ENCODE measurements at places on chromosomes 6 and 20.

GRCh38 chr20:4683261-4683660 is 38.4 kb upstream of the PRND start:
- no peak for DNase-seq

GRCh38 chr6:90294008-90294511 is 2.6 kb downstream of the BACH2 start:
- DNase-seq, result no peak

- DNase-seq, result no peak
Observed at GRCh38 chr6:134517145-134517658, 199.3 kb upstream of the SGK1 start.

DNA sequence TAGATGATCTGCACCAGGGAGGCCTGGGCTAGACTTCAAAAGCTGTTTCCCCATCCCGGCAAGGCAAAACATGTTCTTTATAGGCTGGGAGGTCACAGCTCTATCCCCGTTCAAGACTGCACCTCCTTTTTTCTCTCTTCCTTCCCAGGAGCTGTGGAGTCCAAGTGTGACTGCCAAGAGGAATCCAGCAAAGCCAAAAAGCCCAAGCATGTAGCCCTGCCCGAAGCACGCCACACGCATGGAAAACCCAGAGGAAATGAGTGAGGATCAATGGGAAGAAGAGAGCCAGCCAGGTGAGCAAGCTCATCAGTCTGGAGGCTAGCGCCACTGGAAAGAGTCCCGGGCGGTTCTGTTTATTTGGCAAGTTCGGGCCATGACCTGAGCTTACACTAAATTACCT is 240.4 kb downstream of the PRL start:
- DNase-seq, result no peak

- peak; percentile 49 for DNase-seq
Observed at GRCh38 chr6:27078734-27079357, 168.7 kb upstream of the PRSS16 start.

DNA sequence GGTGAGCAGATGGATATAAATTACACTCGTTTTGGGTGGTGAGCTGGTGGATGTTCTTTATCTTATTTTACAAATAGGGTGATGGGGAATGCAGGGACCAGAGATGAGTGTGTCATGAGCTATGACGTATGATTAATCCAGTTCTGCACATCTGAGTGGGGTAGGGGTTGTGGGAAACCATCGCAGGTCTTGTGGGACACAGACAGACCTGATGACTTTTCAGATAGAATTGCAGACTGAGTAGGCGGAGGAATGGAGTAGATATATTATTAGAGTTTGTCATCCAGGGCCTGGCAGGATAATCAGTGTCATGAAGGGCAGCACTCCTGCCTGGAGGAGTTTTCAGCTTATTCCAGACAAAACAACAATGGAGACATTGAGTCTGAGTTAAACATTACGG is 12.9 kb upstream of the DSP start:
- no peak for DNase-seq

DNA sequence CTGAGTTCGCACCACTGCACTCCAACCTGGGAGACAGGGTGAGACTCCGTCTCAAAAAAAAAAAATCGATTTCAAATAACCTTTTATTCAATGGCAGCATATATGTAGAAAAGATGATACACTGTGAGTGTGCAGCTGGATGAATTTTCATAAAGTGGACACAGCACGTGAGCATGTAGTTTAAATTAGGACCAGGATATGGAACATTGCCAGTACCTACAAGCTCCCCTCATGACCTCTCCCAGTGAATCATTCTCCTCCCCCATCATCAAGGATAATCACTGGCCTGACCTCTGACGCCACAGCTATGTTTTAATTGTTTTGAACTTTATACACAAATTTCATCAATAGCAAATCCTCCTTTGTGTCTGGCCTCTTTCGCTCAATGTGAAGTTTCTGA is 53.8 kb upstream of the HDAC2 start:
- no peak for DNase-seq

DNA sequence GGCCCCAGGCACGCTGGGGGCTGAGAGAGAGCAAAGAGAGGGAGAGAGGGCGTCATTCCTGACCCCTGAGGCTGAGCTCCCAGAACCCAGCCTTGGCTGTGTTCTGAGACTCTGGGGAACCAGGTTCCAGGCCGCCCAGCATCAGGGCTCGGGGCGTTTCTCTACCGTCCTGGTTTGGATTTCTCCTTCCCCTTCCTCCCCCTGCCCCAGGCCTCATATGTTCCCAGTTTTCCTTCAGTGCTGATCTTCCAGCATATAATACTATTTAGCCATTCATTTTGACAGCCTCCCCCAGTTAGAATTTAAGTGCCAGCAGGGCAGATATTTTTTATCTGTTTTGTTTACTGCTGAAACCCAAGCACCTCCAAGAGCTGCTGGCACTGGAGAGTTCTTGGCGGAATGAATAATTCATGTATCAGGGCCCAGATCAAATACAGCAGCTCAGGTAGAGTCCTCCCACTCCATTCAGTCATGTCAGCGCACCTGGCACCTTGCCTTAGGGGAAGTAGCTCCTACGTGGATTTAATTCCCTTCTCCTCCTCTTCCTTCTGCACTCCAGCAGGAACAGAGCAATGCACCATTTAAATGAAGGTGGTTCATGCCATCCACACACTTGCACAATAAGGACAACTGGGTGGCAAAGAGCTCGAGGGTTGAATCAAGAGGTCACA is 23.4 kb upstream of the FRMD1 start:
- no peak for DNase-seq

GRCh38 chr6:6007366-6008088 is 802 bp upstream of the NRN1 start:
- no peak for DNase-seq

DNA sequence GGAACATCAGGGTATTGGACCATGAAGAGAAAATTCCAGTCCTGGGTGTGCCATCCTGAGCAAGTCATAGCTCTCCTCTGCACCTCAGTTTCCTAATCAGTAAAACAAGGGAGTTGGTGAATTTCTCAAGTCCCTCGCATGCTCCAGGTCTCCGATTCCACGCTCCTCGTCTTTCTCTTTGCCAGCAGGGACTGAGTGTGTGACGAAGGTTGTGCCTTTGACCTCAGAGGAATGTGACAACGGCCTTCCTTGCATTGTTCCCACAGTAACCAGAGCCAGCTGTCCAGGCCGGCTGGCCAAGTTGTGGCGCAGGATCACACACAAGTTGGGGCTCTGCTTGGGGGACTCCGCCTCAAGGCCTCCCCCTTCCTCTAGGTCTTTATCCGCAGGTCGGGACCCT is 217.3 kb downstream of the ATXN1 start:
- DNase-seq, result no peak

- no peak for DNase-seq
Observed at GRCh38 chr20:32603046-32603726, 18.1 kb upstream of the NOL4L start.

DNA sequence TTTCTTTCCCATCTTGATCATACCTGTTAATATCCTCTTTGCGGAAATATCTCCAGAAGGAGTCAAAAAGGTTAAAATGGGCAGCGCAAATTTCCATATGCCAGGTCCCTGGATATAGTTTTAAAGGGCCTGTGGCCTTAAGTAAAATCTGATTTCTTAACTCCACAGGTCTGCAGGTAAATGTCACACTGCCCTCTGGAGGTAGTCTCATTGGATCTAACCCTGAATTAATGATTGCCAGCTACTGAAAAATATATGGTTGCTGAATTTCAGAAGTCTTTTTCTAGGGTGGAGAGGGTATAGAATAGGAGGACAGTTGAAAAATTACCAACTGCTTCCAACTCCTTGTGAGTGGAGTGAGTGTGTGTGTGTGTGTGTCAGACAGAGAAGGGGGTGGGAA is 8.5 kb downstream of the MOXD1 start:
- no peak for DNase-seq

DNA sequence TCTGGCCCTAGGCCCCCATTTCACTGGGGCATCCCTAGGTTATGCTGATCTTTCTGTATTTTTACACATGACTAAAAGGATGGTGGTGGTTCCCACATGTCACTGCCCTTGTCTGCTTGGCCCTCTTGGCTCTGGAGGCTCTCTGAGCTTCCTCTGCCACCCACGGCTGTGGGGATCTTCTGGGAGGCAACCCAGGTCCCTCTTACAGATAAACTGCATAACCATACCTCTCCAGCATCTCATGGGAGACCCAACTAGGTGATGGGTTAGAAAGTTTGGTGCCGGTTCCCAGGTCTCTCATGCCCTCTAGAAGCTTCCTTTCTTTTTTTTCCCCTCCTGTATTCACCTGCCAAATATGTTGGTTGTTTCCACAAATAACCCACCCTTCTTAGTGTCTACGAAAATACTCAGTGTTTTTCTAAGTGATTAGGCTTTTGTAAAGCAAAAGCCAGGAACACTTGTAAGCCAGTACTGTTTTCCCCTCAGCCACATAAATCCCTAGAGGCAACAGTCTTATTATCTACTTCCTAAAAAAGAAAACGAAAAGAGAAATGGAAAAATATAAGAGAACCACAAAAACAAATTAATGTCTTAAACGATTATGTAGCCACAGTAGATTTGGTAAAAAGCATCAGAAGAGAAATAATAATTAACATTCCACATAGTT is 71.7 kb upstream of the SMLR1 start:
- DNase-seq, result no peak

DNA sequence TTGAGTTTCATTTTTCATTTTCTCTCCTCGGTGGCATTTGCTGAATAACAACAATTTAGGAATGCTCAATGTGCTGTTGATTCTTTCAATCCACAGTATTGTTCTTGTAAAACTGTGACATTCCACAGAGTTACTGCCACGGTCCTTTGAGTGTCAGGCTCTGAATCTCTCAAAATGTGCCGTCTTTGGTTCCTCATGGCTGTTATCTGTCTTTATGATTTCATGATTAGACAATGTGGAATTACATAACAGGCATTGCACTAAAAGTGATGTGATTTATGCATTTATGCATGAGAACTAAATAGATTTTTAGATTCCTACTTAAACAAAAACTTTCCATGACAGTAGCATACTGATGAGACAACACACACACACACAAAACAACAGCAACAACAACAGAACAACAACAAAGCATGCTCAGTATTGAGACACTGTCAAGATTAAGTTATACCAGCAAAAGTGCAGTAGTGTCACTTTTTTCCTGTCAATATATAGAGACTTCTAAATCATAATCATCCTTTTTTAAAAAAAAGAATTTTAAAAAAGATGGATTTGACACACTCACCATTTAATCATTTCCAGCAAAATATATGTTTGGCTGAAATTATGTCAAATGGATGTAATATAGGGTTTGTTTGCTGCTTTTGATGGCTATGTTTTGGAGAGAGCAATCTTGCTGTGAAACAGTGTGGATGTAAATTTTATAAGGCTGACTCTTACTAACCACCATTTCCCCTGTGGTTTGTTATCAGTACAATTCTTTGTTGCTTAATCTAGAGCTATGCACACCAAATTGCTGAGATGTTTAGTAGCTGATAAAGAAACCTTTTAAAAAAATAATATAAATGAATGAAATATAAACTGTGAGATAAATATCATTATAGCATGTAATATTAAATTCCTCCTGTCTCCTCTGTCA is 88.1 kb downstream of the SNAP25 start:
- DNase-seq, result peak; percentile 16

DNA sequence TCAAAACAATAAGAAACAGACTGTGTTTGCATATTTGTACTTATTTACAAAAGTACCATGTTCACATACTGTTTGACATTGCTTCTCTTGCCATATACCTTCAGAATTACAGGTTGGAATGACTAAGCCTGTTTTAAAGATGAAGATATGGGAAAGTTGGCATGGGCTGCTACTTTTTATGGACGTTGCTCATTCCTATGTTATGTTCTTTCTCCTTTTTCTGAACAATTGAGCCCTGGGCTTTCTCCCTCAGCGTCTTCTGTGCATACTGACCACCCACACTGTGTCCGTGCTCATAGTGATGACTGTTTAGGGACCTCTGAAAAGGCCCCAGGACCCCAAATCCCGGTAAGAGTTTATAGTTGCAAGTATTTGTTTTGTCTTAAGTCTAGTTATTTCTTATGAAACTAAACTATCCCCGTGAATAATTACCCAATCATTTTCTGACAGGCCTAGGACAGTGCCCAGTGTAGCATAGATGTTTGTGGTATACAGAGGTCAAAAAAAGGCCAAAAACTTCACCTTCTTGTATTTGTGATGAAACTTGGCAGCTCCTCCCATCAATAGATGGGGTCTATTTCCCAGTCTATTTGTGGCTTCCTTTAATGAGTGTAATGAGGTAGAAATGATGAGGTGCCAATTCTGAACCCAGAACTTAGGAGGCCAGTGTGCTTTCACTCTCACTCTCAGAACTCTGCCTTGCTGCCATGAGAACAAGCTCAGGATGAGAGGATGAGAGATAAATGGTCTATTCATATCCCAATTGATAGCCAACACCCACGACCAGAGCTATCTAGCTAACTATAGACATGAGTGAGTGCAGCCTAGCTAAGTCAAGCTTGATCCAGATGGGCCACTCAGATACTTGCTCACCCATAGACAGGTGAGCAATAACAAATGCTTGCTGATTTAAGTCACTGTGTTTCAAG is 40.9 kb downstream of the GSTA4 start:
- no peak for DNase-seq

- DNase-seq, result no peak
Observed at GRCh38 chr20:3296261-3297078, 57.5 kb upstream of the SLC4A11 start.

GRCh38 chr6:40148882-40149573 is 214.8 kb upstream of the MOCS1 start:
- DNase-seq, result no peak

GRCh38 chr6:137373296-137373695 is 120.9 kb downstream of the OLIG3 start:
- no peak for DNase-seq

- no peak for DNase-seq
Observed at GRCh38 chr6:14429396-14429795, 311.8 kb downstream of the CD83 start.

DNA sequence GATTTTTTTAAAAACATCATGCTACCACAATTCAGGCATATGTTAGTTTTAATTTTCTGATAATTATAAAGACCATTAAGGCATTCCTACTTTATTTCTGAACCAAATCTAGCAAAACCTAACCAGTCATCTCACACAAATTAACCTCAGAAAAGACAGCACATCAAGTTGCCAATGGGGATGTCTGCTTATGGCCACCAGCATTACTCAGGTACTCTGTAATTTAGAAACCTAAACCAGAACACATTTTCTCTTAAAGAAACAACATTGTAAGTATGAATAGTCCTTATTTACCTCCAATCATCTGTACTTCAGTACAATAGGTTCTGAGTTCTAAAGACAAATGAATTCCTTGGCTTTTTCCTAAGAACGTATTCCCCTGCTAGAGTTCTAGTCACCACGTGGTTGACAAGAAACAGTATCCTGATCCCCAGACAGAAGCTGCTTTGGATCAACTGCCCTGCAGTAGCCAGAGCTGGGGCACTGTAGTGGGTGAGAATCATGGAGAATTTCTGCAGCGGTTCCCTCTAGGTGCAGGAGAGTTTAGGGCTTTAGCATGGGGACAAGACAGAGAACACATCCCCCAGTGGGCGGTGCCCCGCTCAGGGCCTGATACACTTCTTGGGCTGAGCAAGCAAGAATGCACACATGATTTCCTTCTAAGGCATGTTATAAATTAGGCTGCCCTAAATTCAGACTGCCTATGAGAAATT is 15.4 kb downstream of the GCLC start:
- DNase-seq, result no peak

- no peak for DNase-seq
Observed at GRCh38 chr6:156334966-156335365, 442.2 kb upstream of the ARID1B start.

GRCh38 chr6:111857674-111858337 is 15.4 kb downstream of the FYN start:
- DNase-seq, result no peak
